ENCODE measurements at places on chromosomes 1 and 21.

DNA sequence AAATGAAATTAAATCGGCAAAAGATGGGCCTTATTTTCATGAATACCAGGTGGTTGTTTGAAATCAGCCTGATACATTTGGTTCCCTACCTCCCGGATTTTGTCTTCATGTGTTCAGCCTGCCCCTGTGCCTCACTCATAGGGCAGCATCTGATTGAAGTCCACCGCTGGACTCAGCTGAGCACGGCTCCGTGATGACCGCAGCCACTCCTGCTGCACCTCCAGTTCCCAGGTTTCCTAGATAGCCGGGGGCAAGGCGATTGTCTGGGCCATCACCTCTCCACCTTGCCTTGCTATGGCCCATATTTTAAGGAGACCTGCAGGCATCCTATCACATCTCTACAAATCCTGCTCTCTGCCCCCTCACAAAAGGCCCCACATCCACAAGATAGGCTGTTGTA is 563.8 kb downstream of the NUF2 start:
- no peak for DNase-seq

DNA sequence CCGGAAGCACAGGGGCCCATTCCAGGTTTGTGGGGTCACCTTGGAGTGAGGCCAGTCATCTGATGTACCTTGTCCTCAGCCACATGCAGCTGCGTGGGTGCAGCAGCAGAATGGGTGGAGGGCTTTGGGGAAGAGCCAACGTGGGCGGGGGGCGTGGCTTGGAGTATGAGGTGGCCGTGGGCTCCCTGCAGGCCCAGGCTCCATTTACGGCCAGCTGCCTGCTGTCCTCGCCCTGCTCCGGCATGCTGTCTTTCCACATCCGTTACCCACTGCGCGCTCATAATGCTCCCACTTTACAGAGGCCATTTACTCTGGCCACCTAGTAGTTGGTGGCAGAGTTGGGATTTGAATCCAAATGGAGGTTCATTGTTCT is 27.8 kb upstream of the TINAGL1 start:
- no peak for DNase-seq

DNA sequence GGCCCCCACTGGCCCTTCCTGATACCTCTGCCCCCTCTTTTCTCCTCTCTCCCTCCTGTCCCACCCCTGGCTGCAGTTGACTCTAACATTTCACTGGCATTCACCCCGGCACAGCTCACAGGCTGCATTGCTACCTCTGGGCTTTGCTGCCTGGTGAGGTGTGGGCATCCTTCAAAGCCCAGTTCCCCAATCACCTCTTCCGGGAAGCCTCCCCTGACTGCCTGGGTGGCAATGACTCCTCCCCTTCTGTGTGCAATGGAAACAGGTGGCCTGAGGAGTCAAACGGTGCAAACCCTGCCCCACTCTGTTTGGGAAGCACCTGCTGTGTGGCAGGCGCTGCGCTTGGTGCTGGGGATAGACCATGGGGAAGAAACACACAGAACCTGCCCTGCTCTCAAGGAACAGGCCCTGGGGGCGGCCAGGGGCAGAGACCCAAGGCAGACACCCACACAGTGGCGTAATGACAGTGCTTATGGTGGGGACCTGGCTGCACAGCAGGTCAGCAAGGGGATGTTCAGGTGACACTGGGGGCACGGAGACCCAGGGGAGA is 39.3 kb upstream of the POFUT2 start:
- DNase-seq, result no peak

GRCh38 chr1:7111853-7112252 is 326.6 kb downstream of the CAMTA1 start:
- DNase-seq, result no peak

DNA sequence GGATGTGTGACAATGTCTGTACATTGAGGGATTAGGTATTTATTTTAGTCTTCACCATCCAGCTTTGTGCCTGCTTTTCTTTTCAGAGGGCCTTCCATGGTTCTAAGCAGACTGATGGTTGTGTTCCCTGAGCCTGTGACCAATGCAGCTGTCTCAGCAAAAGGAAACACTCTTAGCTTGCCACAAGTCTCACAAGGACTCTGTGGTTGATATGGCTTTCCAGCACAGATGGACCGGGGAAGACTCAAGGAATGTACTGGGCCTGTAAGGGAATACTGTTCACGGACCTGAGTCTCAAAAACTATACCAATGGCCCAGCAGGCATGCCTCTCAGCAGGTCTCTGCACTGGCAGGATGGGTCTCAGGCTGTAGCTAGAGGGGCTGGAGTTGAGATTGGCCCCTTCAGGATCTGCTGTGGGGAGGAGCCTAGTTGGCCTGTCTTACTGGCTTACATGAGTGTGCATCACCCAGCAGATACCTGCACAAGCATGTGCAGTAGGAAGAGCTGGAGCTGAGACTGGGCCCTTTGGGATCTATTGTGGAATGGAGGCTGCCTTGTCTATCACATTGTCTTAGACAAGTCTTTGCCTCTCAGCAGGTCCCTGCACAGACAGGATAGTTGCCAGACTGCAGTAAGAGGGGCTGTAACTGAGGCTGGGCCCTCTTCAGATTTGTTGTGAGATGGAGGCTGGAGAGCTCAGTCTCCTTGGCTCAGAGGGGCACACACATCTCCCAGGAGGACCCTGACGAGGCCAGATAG is 52.0 kb upstream of the PDC start:
- no peak for DNase-seq
